ENCODE measurements at places on chromosomes 3 and 15. TPM values are rescaled to one million over a fixed set of nuclear protein-coding genes. Genes with fewer than 3 reads are reported as not detected.

Gene THPO
- total RNA-seq = 1.2 TPM

Gene SLC22A13
- total RNA-seq = 0.13 TPM

DNA sequence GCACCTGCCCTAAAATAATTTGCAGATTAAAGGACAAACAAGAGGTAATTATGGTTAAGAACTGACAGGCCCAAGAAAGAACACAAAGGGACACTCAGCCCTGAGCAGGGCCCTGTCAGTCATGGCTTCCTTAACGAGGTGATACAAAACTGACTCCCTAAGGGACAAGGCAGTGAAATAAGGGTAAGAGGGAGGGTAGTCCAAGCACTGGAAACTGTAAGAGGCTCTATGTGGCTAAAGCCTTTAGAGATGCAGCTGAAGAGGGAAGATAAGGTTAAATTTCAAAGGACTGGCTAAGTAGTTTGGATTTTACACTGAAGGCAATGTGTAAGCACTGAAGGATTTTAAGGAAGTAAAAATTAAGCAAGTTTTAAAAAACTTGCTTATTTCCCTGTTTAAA, 3.9 kb downstream of the ATR start:
- DNase-seq = no peak

Gene ESYT3
- total RNA-seq = 1.1 TPM

GRCh38 chr15:78178064-78178463, 28.9 kb downstream of the IDH3A start:
- DNase-seq = no peak

GRCh38 chr3:177724020-177724638, 526.8 kb upstream of the TBL1XR1 start:
- DNase-seq = peak; percentile 46

DNA sequence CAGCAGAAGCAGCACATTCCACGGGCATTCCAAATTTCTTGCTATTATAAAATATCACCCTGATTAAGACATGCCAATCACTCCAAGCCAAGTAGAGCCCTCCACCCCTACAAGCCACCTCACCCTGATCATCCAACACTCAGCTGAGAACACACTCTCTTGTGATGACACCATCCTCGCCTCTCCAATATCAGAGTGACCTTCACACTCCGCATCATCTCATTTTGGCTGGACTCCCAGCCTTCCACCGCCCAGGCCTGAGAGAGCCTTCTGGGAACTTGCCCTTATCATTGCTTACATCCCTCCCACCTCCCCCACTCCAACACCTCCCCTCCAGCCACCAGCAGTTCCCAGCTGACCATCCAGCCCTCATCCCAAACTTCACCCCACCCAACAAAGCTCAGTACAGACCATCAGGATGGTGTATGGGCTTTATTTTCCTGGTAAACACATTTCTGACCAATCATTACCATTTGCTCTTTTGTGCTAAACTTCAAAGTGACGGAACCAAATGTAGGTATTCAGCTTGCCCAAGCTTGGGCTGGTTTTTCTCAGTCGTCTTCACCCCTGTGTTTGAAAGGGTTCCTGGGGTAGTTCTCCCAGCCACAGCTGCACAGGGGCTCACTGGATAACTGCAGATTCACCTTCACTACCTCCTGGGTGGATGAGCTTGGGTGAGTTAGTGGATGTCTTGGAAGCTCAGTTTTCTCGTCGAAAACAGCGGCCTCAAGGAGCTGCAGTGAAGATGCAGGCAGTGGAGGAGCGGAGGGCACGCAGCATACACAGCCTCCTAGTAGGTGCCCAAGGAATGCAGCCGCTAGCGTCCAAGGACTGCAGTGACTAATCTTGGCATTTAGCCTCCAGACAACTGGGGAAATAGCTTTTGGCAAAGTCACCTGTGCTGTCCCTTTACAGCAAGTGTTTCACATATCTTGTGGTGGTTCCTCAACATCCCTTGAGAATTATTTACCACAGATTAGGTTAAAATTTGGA, 115.1 kb downstream of the LIPC start:
- peak; percentile 56 for DNase-seq

GRCh38 chr15:74336061-74337005, 31.1 kb downstream of the CYP11A1 start:
- DNase-seq = no peak
